Stimulated activated CD4-positive, alpha-beta T cell treated with anti-CD3 and anti-CD28 coated beads, TNF-alpha, amount 100 ng/mL, for 24 hours (primary cell): ENCODE measurements at places on chromosomes 11 and 22.

- DNase-seq, result no peak
Measured at GRCh38 chr22:30823015-30823370, 128.3 kb downstream of the OSBP2 start.

DNA sequence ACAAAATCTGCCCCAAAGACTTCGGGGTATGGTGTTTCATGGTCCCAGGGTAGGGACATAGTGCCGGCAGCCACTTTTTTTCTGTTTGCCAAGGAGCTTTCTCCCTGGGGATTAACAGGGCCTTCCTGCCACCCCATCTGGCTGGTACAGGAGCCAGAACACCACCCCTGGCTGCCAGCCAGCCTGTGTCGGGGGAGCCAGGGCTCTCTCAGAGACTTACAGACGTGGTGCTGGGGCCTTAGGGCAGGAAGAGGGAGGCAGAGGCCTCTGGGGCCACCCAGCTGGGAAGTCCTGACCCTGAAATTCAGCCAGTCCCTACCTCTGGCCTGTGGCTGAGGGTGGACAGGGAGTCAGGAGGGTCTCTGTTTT lies 52.4 kb upstream of the CDON start:
- no peak for DNase-seq

GRCh38 chr22:33917744-33918406 lies 2.4 kb downstream of the LARGE1 start:
- DNase-seq, result no peak

DNA sequence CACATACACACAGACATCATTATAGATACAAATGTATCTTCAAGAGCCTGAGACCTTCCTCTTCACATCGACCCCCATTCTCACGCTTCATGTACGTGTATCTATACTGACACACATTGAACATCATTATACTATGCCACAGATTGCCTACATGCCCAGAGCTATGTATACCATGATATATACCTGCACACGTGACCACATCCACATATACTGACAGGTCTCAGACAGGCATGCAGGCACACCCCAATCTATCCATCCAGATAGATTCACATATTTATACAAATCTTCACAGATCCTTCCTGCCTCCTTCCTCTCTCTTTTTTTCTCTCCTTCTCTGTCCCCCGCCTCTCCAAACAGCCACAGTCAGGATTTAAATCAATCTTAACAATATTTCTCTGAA lies 140.1 kb downstream of the CEP164 start:
- DNase-seq, result no peak

DNA sequence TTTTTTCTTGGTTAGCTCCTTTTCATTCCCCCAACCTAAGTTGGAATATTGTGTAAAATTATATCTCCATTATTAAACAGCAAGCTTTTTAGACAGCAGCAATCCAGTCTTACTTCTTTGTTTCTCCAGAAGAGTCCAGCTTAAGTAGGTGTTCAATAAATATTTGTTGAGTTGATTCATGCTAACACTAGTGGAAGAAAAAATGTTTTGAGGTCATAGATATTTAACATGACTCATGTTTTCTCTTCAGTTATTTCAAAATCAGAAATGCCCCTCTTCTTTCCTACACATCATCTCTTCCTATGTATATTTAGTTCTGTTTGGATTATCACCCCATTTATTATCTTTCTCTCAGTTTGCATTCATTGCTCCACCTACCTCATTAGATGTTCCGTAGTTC lies 20.3 kb downstream of the CCDC83 start:
- no peak for DNase-seq

GRCh38 chr22:22897091-22897490 lies 9.5 kb downstream of the IGLL5 start:
- DNase-seq, result no peak

GRCh38 chr11:85301895-85302678 lies 325.1 kb downstream of the DLG2 start:
- no peak for DNase-seq

DNA sequence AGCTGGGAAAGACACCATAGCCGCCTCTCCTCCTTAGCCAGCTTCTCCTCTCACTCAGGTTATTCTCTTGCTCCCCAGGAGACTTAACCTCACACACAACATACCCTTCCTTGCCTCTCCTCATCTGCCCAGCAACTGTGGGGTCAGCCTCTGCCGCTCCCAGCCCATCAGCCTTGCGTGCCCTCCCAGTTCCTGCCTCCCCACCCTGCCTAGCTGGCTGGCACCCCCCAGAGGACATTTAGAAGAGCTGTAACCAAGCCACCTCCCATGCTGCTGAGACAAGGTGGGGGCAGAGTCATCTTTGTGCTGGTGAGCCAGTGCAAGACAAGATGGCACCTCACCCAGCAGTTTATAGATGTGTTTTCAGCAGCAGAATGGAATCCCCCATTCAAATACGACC lies 38.2 kb downstream of the TOM1 start:
- no peak for DNase-seq

DNA sequence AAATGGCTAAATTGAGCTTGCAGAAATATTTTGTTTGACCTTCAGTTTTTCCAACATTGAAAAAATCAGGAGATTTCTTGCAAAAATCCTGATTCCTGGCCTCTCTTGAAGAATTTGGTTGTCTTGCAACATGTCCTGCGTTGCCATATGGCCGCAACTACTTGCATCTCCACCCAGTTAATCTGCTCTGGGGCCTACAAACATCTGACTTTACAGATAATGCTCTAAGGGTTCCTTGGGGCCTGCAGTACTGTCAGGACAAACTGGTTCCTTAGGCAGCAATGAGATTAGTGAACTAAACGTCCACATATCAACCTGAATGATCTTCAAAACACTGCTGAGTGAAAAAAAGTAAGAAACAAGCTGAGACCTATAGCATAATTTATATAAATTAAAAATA lies 36.6 kb upstream of the FEZ1 start:
- no peak for DNase-seq

DNA sequence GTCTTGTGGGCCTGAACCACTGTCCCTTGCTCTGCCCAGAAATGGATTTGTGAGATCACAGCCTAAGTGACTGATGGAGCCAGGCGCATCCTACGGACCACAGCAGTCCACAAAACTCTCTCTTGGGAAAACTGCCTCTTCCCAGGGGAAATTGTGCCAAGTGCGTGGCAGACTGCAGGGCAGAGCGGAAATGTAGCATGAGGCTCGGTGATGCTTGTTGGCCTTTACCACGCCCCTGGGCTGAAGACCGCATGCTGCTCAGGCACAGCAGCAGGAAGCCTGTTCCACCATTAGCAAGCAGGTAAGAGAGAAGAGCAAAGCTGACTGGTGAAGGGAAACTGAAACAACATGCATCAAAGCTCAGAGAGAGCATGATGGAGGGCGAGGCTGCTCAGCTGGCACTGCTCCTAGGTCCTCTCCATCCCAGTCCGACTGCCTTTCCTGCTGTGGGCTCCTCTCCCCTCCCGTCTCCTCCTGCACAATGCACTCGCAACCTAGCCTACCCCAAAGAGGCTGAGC lies 26.5 kb upstream of the SCARF2 start:
- no peak for DNase-seq

- no peak for DNase-seq
Measured at GRCh38 chr11:69010361-69010891, 2.6 kb downstream of the MRGPRF start.

DNA sequence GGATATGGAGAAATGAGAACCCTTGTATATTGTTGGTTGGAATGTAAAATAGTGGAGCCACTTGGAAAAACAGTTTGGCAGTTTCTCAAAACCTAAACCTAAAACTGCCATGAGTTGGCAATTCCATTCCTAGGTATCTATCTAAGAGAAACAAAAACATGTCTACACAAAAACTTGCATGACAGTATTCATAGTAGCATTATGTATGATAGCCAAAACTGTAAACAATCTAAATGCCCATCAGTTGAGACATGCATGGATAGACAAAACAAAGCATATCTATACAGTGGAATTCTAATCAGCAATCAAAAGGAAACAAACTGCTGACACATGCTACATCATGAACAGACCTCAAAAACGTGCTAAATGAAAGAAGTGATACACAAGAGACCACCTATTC lies 34.9 kb downstream of the TRAF6 start:
- DNase-seq, result no peak

- DNase-seq, result no peak
Measured at GRCh38 chr11:23991165-23991539, 505.7 kb upstream of the LUZP2 start.

- DNase-seq, result no peak
Measured at GRCh38 chr11:88266919-88267318, 70.6 kb downstream of the CTSC start.

- no peak for DNase-seq
Measured at GRCh38 chr22:26744892-26745808, 87.8 kb downstream of the MIAT start.
